ENCODE measurements at places on chromosomes 3 and 15.

GRCh38 chr15:31452595-31453557 lies 126.2 kb downstream of the KLF13 start:
- DNase-seq: no peak

GRCh38 chr15:80831606-80832224 lies 52.5 kb downstream of the CEMIP start:
- DNase-seq: no peak

GRCh38 chr3:181330257-181330656 lies 340.7 kb upstream of the DNAJC19 start:
- DNase-seq: no peak

GRCh38 chr15:92606126-92606835 lies 49.3 kb downstream of the FAM174B start:
- DNase-seq: no peak

DNA sequence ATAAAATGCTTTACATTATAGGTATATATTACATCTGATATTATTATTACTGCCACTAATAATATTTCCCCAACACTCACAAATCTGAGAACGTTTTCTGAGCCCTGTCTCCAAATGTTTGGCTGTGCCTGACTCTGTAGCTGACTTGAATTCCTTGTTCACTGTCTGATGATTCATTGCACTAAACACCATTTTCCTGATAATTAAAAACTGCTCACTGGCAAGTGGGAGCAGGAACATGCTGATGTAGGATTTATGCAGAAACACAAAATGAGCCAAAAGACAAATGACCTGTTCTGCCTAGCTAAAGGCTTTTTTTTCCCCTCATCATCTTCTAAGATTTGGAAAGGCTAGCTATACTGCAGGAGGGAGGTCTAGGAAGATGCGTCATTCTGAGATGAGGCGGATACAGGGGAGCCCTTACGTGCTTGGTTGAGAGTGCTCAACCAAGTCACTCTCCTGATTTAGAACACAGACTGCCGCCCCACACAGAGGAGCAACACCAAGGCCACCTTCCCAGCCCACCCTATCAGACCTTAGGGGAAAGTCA lies 380.7 kb downstream of the EPHB1 start:
- no peak for DNase-seq

DNA sequence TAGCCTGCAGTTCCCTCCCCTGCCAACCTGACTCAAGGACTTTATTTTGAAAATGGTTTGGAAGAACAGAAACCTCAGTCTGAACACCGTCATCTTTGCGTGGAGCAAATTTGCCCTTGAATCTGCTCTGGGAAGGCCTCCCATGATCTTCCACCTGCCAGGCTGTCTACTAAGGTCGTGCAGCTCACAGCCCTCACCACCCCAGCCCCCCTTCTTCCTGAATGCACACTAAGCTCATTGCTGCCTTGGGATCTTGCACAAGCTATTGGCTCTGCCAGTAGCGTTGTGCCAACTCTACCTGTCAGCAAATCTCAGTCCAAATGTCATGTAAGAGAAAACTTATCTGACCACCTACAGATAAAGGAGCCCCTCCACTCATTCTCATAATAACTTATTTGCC lies 141.5 kb downstream of the USP13 start:
- no peak for DNase-seq

DNA sequence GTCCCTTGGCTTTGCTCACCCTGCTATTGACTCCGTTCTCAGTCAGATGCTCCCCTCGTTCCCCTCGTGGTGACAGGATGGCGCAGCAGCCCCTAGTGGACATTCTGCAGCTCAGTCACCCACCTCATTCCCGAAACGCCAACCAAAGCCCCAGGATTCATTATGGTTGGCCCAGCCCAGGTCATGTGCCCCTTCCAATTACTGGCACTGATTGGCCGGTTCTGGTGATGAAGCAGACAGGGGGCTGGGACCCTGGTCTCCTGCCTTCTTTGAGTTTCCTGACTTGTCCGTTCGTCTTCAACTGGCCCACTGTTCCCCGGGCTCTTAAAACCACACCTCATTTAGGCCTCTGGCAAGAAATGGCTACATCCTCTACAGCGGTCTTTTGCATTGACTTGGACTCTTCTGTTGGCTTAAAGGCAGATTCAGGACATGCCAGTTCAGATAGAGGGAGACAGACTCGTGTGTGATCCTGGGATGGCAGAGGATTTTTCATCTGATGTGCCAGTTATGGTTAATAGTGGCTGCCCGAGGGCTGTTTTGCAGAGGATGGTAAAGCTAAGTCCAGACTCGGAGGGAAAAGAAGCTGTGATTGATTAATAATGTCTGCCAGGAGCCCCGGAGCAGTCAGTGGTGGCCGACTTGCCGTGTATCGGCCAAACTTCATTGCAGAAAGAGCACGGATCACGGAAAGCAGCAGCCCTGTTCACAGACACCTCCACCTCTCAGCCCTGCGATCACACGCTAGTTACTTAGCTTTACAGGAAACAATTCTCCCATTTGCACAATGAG lies 37.8 kb downstream of the LSM3 start:
- DNase-seq: peak; percentile 61

GRCh38 chr3:72412340-72412956 lies 435.8 kb downstream of the SHQ1 start:
- no peak for DNase-seq

DNA sequence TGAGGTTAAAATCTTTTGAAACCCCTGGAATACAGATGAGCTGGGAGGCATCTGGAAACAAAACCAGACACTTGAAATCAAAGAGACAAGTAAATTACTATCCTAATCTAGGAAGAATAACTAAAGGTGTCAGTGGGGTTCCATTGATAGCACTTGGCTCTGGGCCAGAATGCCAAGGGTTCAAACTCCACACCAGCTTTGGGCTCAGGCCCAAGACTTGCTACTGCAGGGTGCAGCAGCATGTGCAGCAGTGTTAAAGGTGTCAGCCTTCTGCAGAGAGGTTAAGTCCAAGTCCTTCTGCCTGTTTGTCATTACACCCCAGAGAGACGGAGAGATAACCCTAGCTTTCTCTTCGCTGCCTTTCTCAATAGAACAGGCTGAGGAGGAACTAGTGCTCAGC lies 273.9 kb downstream of the TIGIT start:
- DNase-seq: no peak

Data from renal cortex interstitium (tissue), 15 donors.